ENCODE measurements at places on chromosomes 6 and 20.
A peak's percentile ranks its signal among the peaks of the same experiment; 100 is the strongest.

DNA sequence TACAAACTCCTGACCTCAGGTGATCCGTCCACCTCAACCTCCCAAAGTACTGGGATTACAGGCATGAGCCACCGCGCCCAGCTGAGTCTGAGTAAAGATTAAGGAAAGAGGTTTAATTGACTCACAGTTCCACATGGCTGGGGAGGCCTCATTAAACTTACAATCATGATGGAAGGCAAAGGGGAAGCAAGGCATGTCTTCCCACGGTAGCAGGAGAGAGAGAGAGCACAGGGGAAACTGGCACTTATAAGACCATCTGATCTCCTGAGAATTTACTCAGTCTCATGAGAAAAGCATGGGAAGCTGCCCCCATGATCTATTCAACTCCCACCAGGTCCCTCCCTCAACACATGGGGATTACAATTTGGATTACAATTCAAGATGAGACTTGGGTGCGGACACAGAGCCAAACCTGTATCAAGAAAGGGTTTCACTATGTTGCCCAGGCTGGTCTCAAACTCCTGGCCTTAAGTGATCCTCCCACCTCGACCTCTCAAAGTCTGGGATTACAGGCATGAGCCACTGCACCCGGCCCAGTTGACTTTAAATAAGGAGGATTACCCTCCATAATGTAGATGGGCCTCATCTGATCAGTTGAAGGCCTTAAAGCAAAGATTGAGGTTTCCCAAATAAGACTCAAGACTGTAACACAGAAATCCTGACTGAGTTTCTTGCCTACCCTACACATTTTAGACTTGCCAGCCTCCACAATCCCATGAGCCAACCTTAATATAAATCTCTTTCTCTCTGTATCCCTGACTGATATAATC lies 13.1 kb upstream of the PEX7 start:
- DNase-seq, result no peak

- no peak for DNase-seq
Observed at GRCh38 chr6:78513856-78514255, 353.5 kb upstream of the IRAK1BP1 start.

DNA sequence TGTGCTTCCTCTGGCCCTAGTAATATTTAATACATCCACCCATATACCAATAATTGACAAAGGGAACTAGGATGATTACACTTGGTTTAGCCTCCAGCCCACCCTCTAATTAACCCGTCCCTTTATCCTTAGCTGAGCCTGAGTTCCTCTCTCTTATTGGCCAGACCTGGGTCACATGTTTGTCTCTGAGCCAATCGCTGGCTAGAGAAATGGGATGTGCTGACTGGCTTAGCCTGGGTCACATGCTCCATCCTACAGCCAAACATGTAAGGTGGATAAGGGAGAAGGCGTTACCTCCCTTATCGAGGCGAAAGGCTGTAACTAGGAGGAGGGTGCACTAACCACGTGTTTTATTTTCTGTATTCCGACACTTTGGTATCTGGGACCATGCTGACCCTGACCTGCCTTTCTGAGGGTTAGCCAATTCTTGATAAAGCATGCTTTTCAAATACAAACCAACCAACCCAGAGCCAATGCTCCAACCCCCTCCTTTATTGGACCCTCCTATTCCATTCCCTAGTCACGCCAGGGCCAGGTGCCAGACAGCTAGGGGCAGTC lies 262.7 kb downstream of the PREX1 start:
- DNase-seq, result no peak

DNA sequence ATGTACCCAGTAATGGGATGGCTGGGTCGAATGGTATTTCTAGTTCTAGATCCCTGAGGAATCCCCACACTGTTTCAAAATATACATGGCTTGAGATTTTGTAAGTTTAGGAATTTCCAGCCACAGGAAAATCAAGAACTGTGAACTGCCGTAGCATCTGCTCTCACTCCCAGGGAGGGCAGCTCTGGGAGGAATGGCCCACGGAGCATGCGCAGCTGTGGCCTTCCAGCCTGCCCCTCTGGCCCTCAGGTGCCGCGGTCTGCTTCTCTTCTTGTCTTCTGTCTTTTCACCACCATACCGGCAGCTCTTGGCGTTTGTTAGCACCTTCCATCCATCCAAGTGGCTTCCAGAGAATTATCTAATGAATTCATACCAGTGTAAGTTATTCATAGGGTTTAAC lies 19.9 kb upstream of the EXOC2 start:
- no peak for DNase-seq

DNA sequence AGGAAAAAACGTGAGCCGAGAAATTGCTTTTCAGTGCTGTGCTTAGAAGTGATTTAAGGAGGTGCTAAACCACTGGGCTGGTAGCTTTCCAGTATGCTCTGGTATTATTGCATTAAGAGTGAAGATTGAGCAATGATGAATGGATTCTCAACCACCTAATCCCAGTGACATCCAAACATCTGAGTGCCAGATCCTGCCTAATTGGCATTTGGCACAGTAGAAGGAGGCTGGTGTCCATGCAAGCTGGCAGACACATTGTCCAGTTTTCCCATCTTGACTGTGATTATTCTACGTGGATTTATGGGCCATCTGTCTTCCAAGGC lies 398.0 kb upstream of the PLCB4 start:
- DNase-seq, result no peak

GRCh38 chr6:116229287-116229913 lies 24.5 kb downstream of the TSPYL4 start:
- peak; percentile 93 for DNase-seq

GRCh38 chr20:52652271-52652670 lies 319.9 kb upstream of the TSHZ2 start:
- DNase-seq, result no peak

GRCh38 chr6:63543982-63544381 lies 28.3 kb upstream of the LOC128125822 start:
- DNase-seq, result no peak

DNA sequence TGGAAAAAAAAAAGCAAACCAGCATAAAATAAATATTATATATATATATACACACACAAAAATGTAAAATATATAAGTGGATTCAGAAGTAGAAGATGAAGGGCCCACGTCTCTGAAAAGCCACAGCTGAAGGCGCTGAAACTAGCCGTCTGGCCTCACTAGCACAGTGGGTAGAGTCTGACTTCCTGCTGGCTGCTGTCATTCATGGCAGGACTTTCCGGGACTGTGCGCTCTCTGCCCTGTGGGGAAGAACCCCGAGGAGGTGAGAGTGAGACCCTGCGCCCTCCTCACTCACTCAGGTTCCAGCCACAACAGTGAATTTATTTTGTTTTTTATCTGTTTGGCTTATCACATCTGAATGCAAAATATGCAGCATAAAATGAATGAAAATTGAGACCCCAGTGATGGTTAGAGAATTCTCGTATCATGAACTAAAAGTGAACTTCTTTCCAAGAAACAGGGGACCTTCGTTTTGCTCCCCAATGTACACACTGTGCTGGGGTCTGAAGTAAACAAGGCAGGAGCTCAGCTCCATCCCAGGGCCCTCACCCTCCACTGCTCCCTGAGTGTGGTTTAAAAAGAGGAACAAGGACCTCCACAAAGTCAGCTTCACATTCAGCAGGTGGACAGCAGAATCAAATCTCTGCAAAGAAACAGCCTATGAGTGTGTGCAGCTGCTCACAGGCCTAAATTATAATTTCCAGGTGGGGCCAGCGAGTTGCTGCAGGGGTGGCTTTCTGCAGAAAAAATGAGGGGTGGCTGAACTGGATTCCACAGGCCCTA lies 1.3 kb upstream of the RAMACL start:
- no peak for DNase-seq

DNA sequence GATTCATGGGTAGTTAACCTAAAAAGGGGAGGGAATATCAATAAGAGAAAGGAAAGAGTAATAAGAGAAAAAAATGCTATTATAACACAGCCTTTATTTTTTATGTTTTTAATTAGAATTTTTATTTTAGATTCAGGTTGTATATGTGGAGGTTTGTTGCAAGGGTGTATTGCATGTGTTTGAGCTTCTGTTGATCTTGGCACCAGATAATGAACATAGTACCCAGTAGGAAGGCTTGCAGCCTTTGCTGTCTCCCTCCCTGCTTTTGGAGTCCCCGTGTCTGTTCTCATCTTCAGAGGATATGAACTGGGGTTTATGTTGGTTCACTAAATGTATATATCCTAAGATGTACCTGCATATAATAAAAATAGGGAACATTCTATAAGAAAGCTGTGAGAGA lies 250.0 kb downstream of the UST start:
- no peak for DNase-seq

DNA sequence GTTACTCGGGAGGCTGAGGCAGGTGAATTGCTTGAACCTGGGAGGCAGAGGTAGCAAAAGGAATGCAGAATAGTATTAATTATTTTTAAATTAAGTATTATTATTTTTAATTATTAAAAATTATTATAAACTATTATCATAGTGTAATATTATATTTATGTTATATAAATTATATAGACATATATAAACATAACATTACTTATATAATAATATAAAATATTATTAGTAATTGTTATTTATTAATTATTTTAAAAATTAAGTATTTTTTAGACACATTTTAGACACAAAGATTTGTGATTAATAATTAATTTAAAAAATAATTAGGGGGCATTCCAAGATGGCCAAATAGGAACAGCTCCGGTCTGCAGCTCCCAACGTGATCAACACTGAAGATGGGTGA lies 31.7 kb upstream of the TGM3 start:
- no peak for DNase-seq

DNA sequence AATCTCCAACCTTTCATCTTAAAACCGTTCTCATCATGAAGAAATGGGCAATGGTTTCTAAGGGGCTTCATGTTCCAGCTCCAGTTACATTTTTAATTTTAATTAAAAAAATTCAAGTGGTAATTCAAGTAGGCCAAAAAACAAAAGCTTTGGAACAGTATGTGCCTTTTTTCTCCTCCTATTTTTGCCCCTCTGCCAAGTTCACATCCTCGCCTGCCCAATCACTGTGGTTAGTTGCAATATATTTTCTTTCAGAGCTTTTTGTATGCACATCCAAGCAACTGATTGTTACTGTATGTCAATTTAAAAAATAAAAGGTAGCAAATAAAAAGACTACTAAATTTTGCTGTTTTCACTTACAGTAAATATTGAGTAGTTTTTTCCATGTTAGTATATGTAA lies 99.8 kb upstream of the B3GAT2 start:
- no peak for DNase-seq

DNA sequence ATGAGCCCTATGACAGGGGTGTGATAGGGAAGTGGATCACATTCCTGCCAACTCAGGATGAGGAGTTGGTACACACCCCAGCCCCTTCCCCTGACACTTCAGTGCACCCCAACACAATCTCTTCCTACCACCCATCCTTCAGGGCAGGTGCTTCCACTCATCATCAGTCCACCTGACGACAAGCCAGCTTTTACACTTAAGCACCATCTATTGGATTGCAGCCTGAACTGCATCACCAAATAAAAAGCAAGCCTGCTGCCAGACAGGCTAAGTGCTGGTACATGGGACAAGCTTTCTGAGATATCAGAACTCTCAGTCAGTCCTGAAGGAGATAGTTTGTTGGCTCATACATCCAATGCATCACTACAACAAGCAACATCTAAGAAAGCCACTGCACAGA lies 69.0 kb upstream of the TMEM200A start:
- DNase-seq, result no peak

GRCh38 chr6:5941188-5941587 lies 65.5 kb downstream of the NRN1 start:
- no peak for DNase-seq

GRCh38 chr6:15754706-15755079 lies 91.9 kb upstream of the DTNBP1 start:
- DNase-seq, result no peak

GRCh38 chr6:50887112-50887511 lies 68.4 kb downstream of the TFAP2B start:
- no peak for DNase-seq

DNA sequence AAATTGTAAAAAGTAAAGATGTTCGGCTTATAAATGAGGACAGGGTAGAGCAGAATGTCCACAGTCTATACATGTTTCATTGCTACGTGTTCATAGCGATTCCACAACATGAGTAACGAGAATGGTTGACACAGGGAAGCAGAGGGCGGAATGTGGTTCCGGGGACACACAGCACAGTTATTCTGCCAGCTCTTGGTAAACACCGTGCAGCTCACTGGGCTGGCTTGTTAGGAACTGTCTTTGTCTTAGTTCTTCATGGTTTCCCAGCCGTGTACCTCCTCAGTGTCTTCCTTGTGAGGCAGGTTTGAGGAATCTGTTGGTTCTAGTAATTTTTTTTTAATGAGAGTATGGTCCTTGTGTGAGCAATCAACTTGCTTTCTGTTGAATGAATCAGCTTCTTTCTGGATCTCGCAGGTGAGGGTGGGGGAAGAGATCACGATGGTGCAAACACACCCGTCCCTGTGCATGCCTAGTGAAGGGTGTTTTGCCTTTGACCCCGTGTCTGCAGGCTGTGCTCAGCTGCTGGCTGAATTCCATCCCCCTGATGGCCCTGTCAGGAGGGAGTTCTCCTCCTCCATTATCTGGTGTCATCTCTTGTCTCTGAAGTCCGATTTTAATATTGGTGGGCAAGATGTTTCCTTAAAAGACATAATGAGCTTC lies 168.2 kb downstream of the SMOC2 start:
- no peak for DNase-seq

DNA sequence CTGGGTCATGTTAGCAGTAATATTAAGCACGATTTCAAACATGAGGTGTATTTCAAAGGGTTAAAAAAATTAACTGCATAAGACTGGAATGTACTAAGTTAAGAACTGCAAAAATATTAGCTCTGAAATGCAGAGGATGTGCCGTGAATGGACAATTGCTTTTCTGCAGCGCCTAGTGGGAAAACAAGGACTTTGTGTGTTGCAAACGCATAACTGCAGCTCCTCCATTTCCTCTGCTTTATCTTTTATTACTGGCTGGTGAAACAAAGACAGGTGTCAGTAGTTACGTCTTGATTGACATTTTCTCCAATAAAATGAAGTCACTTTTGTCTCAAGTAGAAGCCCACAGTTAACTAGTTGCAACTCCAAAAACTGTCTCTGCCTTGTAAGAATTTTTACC lies 1.7 kb downstream of the PDE7B start:
- DNase-seq, result no peak

- DNase-seq, result no peak
Observed at GRCh38 chr20:44701118-44701857, 13.9 kb upstream of the CCN5 start.

DNA sequence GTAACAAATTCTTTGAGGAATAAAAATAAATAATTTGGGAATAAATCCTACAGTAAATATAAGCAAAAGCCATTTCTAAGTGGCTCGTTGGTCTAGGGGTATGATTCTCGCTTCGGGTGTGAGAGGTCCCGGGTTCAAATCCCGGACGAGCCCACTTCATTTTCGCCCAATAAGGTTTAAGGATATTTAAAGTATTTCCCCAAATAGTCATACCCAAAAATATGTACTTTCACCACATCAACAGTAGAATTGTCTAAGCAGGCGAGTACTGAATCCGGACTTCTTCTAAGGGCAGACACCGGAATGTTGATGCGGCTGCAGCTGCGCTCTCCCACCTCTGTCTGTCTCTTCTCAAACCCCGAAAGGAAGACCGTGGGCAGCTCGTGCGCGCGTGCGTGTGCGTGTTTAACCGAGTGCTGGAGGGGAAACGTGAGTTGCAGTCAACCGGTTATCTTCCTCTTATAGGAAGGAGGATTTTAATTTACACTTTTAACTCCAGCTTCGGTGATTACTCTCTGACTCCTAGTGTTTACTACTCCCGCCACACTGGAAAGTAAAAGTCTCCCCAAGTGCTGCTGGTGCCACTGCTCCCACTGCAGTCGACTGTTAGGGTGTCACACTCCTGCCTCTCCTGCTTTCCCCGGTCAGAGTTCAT lies 155.7 kb upstream of the PRSS16 start:
- no peak for DNase-seq

GRCh38 chr6:156618600-156619205 lies 158.5 kb upstream of the ARID1B start:
- DNase-seq, result no peak

Data from occipital lobe (tissue), 3 donors.